ENCODE measurements at places on chromosomes 12 and 14. TPM values are rescaled to one million over a fixed set of nuclear protein-coding genes. Genes with fewer than 3 reads are reported as not detected.

The DAAM1 gene
- 51.7 TPM for polyA plus RNA-seq

The TSHR gene
- polyA plus RNA-seq: not detected

The ASCL1 gene
- not detected for polyA plus RNA-seq

The NANOG gene
- 0.63 TPM for polyA plus RNA-seq

The NYNRIN gene
- 47.9 TPM for polyA plus RNA-seq

The PLA2G1B gene
- 0.47 TPM for polyA plus RNA-seq

The GLIPR1L1 gene
- polyA plus RNA-seq: 0.40 TPM

The SCNN1A gene
- 68.4 TPM for polyA plus RNA-seq

The LAG3 gene
- 1.6 TPM for polyA plus RNA-seq

The OAS1 gene
- 16.9 TPM for polyA plus RNA-seq

The MIPOL1 gene
- polyA plus RNA-seq: 10.0 TPM

The ENDOU gene
- 0.42 TPM for polyA plus RNA-seq

The CLMN gene
- polyA plus RNA-seq: 25.1 TPM

The SIX6 gene
- polyA plus RNA-seq: not detected

The FAM186B gene
- polyA plus RNA-seq: 1.00 TPM

The TM7SF3 gene
- polyA plus RNA-seq: 99.2 TPM

The KRT75 gene
- polyA plus RNA-seq: not detected

The DCAF11 gene
- polyA plus RNA-seq: 80.8 TPM

The KRT79 gene
- not detected for polyA plus RNA-seq

The CLEC4A gene
- polyA plus RNA-seq: 1.8 TPM

The ACSM4 gene
- polyA plus RNA-seq: not detected

The LMO3 gene
- polyA plus RNA-seq: 3.4 TPM

The ADAM21 gene
- 0.16 TPM for polyA plus RNA-seq

The GPR68 gene
- 1.7 TPM for polyA plus RNA-seq

The SLC7A7 gene
- polyA plus RNA-seq: 95.3 TPM

The DEGS2 gene
- polyA plus RNA-seq: 10.7 TPM

The GDF3 gene
- polyA plus RNA-seq: 0.91 TPM

The KRT83 gene
- not detected for polyA plus RNA-seq

The TMEM132C gene
- 3.2 TPM for polyA plus RNA-seq

The MGP gene
- polyA plus RNA-seq: 41.2 TPM

The IL23A gene
- 0.79 TPM for polyA plus RNA-seq

The CSRP2 gene
- 85.3 TPM for polyA plus RNA-seq

The SPIC gene
- polyA plus RNA-seq: 0.04 TPM

The KRT71 gene
- polyA plus RNA-seq: not detected

The KRT72 gene
- not detected for polyA plus RNA-seq

The NFATC4 gene
- 74.3 TPM for polyA plus RNA-seq

The ENO2 gene
- polyA plus RNA-seq: 15.7 TPM

The CLEC2A gene
- polyA plus RNA-seq: not detected

The KLHDC1 gene
- polyA plus RNA-seq: 6.4 TPM

The PCED1B gene
- polyA plus RNA-seq: 4.0 TPM
